ENCODE measurements at places on chromosomes 7 and 10.

DNA sequence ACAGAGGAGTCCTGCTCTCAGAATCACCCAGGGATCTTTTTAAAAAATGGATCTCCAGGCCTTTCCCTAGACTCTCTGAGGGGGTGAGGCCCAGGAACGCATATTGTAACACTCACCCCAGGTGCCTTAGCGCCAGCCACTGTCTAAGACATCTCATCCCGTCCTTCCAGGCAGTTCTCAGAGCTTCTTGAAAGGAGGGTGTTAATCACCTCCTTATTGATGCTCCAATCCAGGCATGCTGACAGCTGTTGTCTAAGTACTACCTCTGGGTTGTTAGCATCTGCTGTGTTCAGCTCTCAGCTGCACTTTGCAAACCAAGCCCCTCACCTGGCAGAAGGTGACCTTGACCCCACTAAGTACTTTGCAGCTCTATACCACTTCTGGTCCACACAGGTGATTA is 36.0 kb downstream of the KIAA1549 start:
- no peak overlapping the region for H3K4me3 ChIP-seq
- H3K27ac ChIP-seq, result no peak overlapping the region
- H3K36me3 ChIP-seq, result no peaks in the 10 kb centered on the region
- peaks cover 3% of the 10 kb centered on the region for H3K27me3 ChIP-seq

DNA sequence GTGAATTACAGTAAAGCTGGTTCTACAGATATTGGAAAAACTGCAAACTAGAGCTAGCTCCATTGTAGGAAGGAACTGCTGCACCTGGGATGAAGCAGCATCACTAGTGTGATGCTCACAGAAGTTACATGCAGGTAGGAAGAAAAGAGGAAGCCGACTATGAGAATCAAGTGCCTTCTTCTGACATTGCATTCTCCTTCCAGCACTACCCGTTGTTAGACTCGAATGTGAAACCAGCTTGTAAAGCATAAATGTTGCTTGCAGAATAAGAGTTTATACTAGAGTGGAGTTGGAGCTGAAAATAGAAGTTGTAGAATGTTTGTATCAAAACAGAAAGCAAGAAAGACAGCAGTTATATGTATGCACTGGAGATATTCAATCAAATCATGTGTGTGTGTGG is 49.9 kb downstream of the TRIM24 start:
- no peak overlapping the region for H3K4me3 ChIP-seq
- H3K36me3 ChIP-seq, result peaks cover 33% of the 10 kb centered on the region
- H3K27me3 ChIP-seq, result no peaks in the 10 kb centered on the region
- DNase-seq, result no peak
- H3K27ac ChIP-seq, result no peak overlapping the region

DNA sequence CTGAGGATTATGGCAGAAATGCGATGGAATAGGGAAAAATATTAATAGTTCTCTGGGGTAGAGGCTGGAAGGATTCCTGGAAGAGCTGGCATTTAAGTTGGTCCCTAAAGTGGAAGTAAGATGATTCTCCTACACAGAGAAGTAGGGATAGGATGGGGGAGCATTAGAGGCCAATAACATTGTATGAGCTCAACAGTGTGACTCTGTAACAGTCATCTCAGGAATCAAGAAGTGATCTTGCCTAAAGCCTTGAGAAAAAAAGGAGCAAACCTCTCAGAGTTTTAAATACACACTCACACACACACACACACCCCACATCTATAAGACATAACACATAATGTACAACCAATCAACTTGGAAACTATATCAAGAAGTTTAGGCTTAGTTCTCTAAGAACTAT is 117.7 kb upstream of the CDK1 start:
- no peak for DNase-seq
- peak overlapping the region; percentile 29 for H3K27ac ChIP-seq
- H3K4me1 ChIP-seq, result peaks cover 34% of the 10 kb centered on the region

- no peaks in the 10 kb centered on the region for H3K36me3 ChIP-seq
- DNase-seq, result no peak
- H3K4me1 ChIP-seq, result no peaks in the 10 kb centered on the region
- H3K27ac ChIP-seq, result no peak overlapping the region
- peaks cover 2% of the 10 kb centered on the region for H3K27me3 ChIP-seq
- H3K4me3 ChIP-seq, result no peak overlapping the region
Measured at GRCh38 chr10:31215052-31215451, 104.0 kb upstream of the ZEB1 start.

DNA sequence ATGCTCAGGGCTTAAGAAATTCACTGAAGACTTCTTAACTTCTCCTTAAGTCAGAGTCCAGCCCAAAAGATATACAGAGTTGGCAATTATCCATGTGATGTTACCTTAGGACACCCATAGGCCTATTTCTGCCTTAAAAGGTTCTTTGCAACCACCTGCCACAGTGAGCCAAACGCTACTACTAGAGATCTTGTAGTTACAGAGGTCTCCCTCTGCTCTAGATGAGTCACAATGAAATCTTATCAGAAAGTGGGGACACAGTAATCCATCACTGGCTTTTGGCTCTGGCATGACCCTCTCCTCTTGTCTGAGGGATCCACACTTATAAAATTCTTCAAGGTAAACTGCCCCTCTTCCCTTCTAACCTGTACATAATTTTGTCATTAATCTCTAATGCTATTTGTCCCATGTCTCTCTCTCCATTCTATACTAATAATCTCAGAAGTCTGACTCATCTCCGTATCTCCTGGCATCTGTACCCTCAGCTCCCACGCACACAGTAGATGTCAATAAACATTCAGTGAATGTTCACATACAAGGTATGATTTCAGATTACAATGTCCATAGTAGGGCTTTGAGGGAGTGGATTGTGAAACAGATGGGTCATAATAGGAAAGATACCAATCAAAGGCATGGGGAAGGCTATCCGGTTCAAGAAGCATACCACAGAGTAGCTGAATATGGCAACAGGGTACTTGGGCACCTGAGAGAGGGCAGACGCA is 112.1 kb downstream of the SGMS1 start:
- DNase-seq, result no peak
- peaks cover 2% of the 10 kb centered on the region for H3K36me3 ChIP-seq
- no peak overlapping the region for H3K4me3 ChIP-seq
- no peak overlapping the region for H3K27ac ChIP-seq
- no peaks in the 10 kb centered on the region for H3K27me3 ChIP-seq

DNA sequence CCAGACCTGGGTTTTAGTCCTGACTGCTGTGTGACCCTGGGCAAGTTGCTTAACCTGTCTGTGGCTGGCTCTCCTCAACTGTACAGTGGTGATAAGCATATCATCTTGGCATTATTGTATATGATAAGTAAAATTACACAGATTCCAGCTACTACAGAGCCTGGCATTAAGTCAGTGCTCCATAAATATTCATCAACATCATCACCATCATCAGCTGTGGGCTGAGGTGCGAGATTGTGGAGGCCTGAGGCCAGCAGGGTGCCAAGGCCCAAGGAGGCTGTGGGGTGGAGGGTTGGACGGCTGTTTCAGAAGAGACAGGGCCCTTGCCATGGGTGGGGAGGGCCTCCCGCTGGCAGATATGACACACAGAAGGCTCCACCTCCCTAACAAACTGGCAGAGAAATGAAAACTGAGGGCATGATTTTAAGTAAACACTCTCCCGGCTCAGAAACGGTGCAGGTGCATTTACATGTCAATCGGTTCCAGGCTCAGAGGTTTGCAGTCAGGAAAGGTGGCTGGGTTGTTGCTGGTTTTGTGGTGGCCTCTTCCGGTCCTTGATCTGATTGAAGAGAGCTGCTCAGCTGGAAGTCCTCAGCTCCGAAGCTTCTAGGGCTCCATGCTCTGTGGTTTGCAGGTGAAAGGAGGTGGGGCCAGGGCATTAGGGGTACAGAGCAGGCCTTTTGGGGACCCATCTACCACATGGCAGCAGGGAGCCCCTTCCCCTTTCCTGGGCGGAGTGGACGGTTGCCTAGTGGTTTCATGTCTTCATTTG is 10.2 kb downstream of the CRYGN start:
- no peak overlapping the region for H3K27ac ChIP-seq
- DNase-seq, result no peak
- H3K36me3 ChIP-seq, result no peaks in the 10 kb centered on the region
- H3K4me1 ChIP-seq, result peaks cover 41% of the 10 kb centered on the region
- H3K4me3 ChIP-seq, result no peak overlapping the region
- peaks cover 2% of the 10 kb centered on the region for H3K27me3 ChIP-seq

GRCh38 chr7:114432703-114433102 is 18.1 kb downstream of the FOXP2 start:
- H3K4me1 ChIP-seq, result peaks cover 6% of the 10 kb centered on the region
- no peaks in the 10 kb centered on the region for H3K27me3 ChIP-seq
- H3K27ac ChIP-seq, result no peak overlapping the region
- no peak for DNase-seq
- H3K36me3 ChIP-seq, result peaks cover 3% of the 10 kb centered on the region
- H3K4me3 ChIP-seq, result no peak overlapping the region

- no peaks in the 10 kb centered on the region for H3K4me1 ChIP-seq
- DNase-seq, result no peak
- no peaks in the 10 kb centered on the region for H3K36me3 ChIP-seq
- H3K4me3 ChIP-seq, result no peak overlapping the region
- no peak overlapping the region for H3K27ac ChIP-seq
Measured at GRCh38 chr10:97066877-97067555, 118.7 kb downstream of the SLIT1 start.

GRCh38 chr10:707861-708260 is 18.4 kb upstream of the DIP2C start:
- no peaks in the 10 kb centered on the region for H3K4me1 ChIP-seq
- H3K4me3 ChIP-seq, result no peak overlapping the region
- no peak for DNase-seq
- no peaks in the 10 kb centered on the region for H3K36me3 ChIP-seq
- H3K27me3 ChIP-seq, result peaks cover 71% of the 10 kb centered on the region
- no peak overlapping the region for H3K27ac ChIP-seq

GRCh38 chr7:81507221-81507620 is 262.6 kb downstream of the HGF start:
- H3K27ac ChIP-seq, result no peak overlapping the region
- H3K4me3 ChIP-seq, result no peak overlapping the region
- no peak for DNase-seq
- no peaks in the 10 kb centered on the region for H3K27me3 ChIP-seq

- peak overlapping the region; percentile 72 for H3K4me3 ChIP-seq
- peak; percentile 87 for DNase-seq
- H3K27me3 ChIP-seq, result no peaks in the 10 kb centered on the region
- H3K4me1 ChIP-seq, result peaks cover 57% of the 10 kb centered on the region
Measured at GRCh38 chr7:22726345-22726906, 574 bp upstream of the IL6 start.

DNA sequence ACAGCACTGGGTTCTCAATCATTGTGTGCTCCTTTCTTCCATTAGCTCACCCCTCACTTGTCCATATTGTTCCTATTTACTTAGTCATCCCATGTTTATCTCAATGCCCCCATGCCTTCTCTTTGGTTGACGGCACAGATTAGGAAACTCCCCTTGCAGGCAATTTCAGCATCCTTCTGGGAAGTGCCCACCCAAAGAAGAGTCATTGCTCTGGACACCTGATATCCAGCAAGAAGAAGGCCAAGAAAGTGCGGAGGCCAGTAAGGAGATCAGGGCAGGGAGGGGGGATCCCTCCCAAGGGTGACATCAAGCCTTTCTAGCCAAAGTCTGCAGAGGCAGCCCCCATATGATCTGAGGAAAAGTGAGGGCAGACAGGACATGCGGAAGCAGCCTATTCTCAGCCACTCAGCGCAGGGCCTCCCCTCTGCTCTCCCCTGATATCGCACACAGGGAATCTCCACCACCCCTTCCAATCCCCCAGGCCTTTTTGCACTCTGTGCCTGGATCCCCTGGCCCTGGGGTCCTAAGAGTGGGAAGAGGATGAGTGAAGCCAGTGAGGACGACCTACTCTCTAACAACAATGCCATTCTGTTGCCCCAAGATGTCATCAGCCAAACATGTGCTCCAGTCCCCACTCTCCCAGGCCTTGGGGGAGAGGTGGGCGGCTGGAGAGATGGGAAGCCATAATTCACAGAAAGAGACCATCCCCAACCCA is 1.8 kb downstream of the TRPV6 start:
- no peaks in the 10 kb centered on the region for H3K36me3 ChIP-seq
- H3K4me3 ChIP-seq, result no peak overlapping the region

GRCh38 chr7:36820527-36821170 is 96.4 kb upstream of the AOAH start:
- no peak overlapping the region for H3K4me3 ChIP-seq
- no peaks in the 10 kb centered on the region for H3K36me3 ChIP-seq
- DNase-seq, result no peak
- no peak overlapping the region for H3K27ac ChIP-seq
- no peaks in the 10 kb centered on the region for H3K4me1 ChIP-seq
- peaks cover 2% of the 10 kb centered on the region for H3K27me3 ChIP-seq

DNA sequence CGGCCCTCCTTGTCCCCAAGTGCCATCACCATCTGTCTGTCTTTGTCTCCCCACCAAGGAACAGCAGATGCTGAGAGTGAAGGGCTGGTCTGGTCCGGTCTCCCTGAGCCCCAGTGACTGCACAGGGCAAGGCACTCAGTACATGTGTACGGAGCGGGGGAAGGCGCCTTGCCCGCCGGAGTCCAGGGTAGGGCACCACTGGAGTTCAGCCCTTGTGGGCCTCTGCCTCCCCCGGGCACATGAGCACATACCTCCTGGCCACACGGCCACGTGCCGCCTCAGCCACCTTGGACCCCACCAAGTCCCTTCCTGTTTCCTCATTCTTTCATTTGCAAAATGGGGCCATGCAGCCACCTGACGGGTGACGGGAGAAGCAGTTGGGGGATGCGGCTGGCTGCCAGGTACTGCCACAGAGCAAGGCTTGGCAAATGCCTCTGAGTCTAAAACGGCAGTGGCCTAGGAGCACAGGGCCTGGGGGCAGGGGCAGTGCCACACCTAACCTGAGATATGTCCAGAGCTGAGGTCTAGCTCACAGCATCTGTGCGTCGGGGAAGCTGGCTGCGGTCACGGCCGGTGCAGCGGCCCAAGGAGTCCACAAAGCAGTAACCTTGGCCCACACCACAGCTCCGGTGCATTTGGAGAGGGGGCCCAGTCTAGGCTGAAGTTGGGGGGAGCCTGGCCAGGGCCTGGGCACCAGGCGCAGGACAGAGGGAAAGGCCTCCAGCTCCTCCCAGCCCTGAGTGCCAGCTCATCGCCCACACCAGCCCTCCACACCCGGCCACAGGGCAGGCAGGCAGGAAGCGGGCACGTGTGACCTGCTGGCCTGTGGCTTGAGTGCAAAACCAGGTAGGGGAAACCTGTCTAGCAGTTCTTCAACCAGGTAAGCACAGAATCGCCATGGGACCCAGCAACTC is 5.2 kb downstream of the ADAP1 start:
- H3K27me3 ChIP-seq, result no peaks in the 10 kb centered on the region
- H3K27ac ChIP-seq, result no peak overlapping the region
- DNase-seq, result no peak

DNA sequence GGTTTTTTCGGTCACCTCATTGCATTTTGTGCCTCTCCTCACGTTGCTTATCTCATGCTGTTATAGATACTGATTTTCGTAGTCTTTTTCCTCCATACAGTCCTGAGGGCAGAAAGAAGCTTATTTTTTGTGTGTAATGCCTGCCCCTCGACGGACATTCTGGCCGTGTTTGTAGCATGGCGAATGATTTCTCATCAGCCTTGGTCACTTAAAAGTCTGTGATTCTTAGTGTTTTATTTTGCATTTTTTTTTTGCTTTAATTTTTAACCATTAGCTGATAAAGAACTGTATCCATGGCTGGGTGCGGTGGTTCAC is 469 bp upstream of the NOC3L start:
- H3K27ac ChIP-seq, result peak overlapping the region; percentile 15
- H3K4me1 ChIP-seq, result peaks cover 36% of the 10 kb centered on the region
- H3K27me3 ChIP-seq, result peaks cover 4% of the 10 kb centered on the region
- H3K36me3 ChIP-seq, result peaks cover 5% of the 10 kb centered on the region
- H3K4me3 ChIP-seq, result peak overlapping the region; percentile 90
